Thyroid gland (tissue), 4 donors: ENCODE measurements at places on chromosomes 6 and 20. TPM values are rescaled to one million over a fixed set of nuclear protein-coding genes. Genes with fewer than 3 reads are reported as not detected.

GRCh38 chr20:8474027-8474668 is 342.1 kb downstream of the PLCB1 start:
- DNase-seq, result no peak
- no peak overlapping the region for H3K4me3 ChIP-seq
- H3K27ac ChIP-seq, result no peak overlapping the region
- H3K4me1 ChIP-seq, result no peaks in the 10 kb centered on the region
- no peaks in the 10 kb centered on the region for H3K27me3 ChIP-seq

GRCh38 chr6:50822078-50822476 is 3.4 kb downstream of the TFAP2B start:
- peaks cover 10% of the 10 kb centered on the region for H3K4me1 ChIP-seq
- H3K36me3 ChIP-seq, result no peaks in the 10 kb centered on the region
- H3K4me3 ChIP-seq, result no peak overlapping the region
- no peak overlapping the region for H3K27ac ChIP-seq

DNA sequence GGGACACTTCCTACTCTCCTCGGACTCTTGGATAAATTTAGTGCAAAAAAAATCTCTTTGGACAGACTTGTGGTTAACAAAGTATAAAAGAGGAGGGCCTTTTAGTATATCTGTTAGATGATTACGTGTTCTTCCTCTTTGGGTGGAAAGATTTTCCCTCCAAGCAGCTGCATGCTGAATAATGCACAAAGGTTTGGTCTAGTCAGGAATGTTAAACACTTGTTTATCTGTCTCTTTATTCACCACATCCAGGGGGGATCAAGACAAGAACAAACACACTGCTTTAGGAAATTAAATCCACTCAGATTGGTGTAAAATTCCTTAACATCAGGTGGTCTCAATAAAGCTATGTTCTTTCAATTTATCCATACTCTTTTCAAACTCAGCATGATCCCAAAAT is 260.9 kb upstream of the CHD6 start:
- no peak overlapping the region for H3K27ac ChIP-seq
- no peak overlapping the region for H3K4me3 ChIP-seq
- no peaks in the 10 kb centered on the region for H3K4me1 ChIP-seq
- H3K27me3 ChIP-seq, result no peaks in the 10 kb centered on the region
- DNase-seq, result no peak

- H3K27me3 ChIP-seq, result no peaks in the 10 kb centered on the region
- no peaks in the 10 kb centered on the region for H3K4me1 ChIP-seq
- no peak overlapping the region for H3K27ac ChIP-seq
- no peaks in the 10 kb centered on the region for H3K36me3 ChIP-seq
Observed at GRCh38 chr6:5191222-5191621, 69.5 kb downstream of the LYRM4 start.

- no peak for DNase-seq
- no peak overlapping the region for H3K4me3 ChIP-seq
- no peaks in the 10 kb centered on the region for H3K4me1 ChIP-seq
- no peaks in the 10 kb centered on the region for H3K27me3 ChIP-seq
- H3K27ac ChIP-seq, result no peak overlapping the region
- H3K36me3 ChIP-seq, result peaks cover 47% of the 10 kb centered on the region
Observed at GRCh38 chr6:35089935-35090505, 51.1 kb downstream of the TCP11 start.

- no peaks in the 10 kb centered on the region for H3K36me3 ChIP-seq
- no peak for DNase-seq
- H3K4me1 ChIP-seq, result no peaks in the 10 kb centered on the region
Observed at GRCh38 chr6:134145786-134146185, 93.4 kb upstream of the SLC2A12 start.

DNA sequence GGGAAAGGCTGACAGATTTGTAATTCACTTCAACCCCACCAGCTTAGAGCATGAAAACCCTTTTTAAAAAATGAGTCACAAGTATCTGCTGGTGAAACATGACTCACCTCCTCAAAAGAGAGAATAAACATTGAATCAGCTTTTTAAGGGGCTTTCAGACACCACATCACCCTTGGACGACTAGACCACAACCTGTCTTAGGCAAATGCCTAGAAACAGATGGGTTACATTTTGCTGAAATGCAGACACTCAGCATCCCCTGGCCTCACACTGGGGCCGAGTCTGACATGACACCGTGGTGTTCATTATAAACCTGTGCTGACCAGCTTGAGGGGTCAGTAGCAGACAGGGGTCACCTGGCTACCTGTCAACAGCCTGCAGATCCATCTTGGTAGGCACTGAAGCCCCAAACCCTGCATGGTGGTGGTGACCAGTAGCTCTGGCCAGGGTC is 175.3 kb upstream of the CST7 start:
- H3K36me3 ChIP-seq, result no peaks in the 10 kb centered on the region
- no peak overlapping the region for H3K27ac ChIP-seq
- H3K4me1 ChIP-seq, result peaks cover 4% of the 10 kb centered on the region
- no peak for DNase-seq
- no peak overlapping the region for H3K4me3 ChIP-seq

The EFCAB8 gene
- total RNA-seq, result not detected

The GNRH2 gene
- total RNA-seq, result not detected

The PCED1A gene
- total RNA-seq, result 66.3 TPM

The RPS6KA2 gene
- total RNA-seq, result 91.1 TPM
